ENCODE measurements at places on chromosomes 3 and 15. TPM values are rescaled to one million over a fixed set of nuclear protein-coding genes. Genes with fewer than 3 reads are reported as not detected.
A peak's percentile ranks its signal among the peaks of the same experiment; 100 is the strongest.

GRCh38 chr3:45884368-45885201, 1.8 kb upstream of the CCR9 start:
- DNase-seq: peak; percentile 58

Gene HAPLN3
- 44.7 TPM for total RNA-seq

DNA sequence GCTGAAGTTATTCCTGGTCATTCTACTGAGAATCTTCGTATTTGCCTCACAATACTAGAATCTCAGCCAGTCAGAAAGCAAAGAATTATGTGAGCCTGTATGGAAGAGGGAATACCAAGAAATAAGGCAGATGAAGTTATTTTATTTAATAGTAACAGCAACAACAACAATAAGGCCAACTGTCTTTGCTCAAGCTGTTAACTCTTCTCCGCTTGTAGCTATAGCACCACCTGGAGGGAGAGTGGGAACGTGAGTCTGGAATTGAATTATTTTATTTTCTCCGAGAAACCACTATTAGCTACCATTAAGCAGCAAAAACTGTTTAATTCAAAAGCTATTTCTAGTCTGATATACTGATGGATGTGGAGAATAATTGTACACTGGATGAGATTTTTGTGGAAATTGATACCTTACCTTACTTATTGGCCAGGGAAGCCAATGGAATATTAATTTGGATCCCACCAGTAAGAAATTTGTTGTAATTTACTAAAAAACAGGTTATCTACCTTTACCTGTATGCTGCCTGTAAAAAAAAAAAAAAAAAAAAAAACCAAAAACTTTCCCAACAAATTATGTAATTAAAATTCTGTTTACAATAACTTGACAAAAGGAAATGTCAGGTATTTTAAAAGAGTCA, 50.1 kb downstream of the CALML4 start:
- no peak for DNase-seq

DNA sequence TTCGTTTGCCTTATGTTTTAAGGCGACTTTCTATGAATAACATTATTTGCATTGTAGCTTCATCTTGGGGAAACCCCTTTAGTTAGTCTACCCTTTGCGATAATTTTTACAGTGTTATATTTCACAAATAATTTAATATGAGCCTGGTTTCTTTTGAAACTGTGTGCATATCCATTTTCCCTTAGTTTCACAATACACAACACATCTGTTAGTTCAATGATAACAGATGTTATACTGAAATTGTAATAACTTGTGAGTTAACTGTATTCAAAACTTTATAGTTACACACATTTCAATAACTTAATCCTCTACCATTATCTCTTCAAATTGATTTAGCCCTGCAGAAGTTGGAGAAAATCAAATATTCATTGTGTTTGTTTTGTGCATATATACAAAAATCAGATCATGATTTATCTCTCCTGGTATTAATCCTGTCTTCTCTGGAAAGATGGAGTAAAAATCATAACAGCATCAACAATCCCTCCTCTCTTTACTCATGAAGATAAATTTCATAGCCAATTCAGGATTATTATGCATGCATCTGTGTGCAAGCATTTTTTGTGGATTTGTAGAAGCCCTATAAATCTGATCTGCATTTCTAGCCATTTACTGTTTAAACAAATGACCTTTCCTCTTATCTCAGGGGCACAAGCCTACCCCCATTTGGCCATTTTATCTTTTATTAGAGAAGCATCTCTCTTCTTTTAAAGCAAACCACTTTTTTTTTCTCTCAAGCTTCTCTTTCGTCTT, 304.0 kb downstream of the VPS13C start:
- DNase-seq: no peak

Gene CPNE9
- total RNA-seq: not detected

GRCh38 chr15:42077689-42078088, 16.7 kb downstream of the PLA2G4D start:
- no peak for DNase-seq

Gene GRK7
- total RNA-seq: not detected

DNA sequence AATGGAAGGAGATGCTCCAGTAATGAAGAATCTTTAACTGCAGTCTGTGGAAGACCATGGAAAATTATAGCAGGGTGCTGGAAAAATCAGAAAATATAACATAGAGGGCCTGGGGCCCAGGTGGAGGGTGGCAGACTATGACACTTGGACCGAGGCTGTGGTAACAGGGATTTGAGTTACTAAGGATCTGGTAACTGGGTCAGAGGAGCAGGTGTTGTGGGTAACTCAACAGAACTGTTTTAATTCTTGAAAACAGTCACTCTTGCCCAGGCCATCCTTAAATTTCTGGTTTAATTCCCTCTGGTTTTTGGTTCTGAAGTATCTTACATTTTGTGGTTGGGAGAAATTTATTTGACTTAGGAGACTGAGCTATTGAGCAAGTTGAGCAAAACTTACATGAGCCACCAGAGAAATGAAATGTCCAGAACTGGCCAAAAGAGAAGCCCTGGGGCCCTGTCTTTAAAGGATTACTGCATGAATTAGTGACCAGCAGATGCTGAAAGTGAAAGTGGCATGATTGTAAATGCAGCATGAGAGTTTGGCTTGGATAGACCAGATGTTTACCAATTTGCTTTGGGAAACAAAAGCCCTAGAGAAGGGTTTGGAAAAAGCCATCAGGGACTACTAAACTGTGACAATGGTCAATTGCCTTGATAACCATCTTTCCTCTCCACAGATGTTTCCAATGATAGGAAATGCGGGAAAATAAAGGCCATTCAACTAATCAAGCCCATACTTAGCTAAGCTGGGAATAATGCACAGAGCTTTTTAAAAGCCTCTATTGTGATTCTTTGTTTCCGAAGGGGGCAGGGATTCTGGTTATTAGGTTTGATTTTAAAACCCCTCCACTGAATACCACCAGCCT, 374.9 kb upstream of the TGFBR2 start:
- no peak for DNase-seq

- no peak for DNase-seq
Observed at GRCh38 chr3:12522721-12523120, 22.6 kb downstream of the MKRN2OS start.

DNA sequence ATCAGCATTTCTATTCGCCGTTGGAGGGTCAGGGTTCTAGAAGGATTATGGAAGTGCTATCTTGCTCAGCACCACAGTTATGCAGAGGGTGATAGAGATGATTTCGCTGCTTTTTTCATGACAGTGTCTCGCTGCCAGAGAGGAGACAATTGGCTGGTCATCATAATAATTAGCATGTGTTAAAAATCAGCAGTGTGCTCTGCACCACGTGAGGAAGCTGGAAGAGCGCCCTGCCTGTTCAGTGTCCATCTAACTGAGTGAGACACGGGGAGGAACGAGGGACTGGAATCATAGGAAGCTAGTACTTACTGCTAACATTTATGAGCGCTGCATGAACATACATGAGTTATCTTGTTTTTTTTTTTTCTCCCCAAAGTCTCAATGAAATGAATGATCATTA, 116.2 kb upstream of the PLAAT1 start:
- DNase-seq: no peak

- no peak for DNase-seq
Observed at GRCh38 chr3:43054754-43055153, 51.1 kb downstream of the POMGNT2 start.

Gene CCDC14
- 32.4 TPM for total RNA-seq

- DNase-seq: peak; percentile 86
Observed at GRCh38 chr3:39267631-39268548, 11.9 kb downstream of the CX3CR1 start.

Gene EPHA3
- total RNA-seq: not detected

GRCh38 chr3:142088522-142088921, 60.8 kb downstream of the TFDP2 start:
- no peak for DNase-seq

- DNase-seq: no peak
Observed at GRCh38 chr3:133828576-133829309, 23.1 kb downstream of the SRPRB start.

GRCh38 chr15:28098766-28099554, at the start of gene OCA2:
TSS of gene OCA2 (minus strand) at chr15:28099315. CDS start at chr15:28081874, 17,441 bp downstream.
- peak; percentile 58 for DNase-seq

DNA sequence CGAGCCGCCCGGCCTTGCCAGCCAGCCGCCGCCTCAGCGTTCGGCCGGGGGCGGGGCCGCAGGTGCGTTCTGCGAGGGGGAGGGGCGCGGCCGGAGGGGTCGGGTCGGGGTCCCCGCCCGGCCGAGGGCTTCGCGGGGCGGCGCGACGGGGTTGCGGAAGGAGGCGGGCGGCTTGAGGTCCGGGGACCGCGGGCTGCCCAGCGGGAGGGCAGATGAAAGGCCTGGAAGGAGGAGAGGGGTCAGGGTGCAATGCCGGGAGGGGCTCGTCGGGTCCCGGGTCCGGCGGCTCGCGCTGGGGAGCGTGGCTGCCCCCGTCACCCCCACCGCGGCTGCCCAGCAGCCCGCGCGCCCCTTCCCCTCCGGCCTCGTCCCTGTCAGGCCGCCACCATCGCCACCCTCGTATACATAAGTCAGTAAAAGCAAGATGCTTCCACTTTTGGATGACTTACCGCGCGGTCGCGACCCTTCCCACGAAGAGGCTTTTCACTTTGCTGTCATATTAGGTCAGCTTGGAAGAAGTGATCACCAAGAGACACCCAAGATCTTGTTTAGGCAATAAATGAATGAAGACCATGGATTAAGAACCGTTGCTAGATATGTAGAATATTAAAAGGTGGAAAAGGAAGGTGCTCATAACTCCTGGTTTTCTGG, 620 bp upstream of the ANP32A start:
- DNase-seq: peak; percentile 35

DNA sequence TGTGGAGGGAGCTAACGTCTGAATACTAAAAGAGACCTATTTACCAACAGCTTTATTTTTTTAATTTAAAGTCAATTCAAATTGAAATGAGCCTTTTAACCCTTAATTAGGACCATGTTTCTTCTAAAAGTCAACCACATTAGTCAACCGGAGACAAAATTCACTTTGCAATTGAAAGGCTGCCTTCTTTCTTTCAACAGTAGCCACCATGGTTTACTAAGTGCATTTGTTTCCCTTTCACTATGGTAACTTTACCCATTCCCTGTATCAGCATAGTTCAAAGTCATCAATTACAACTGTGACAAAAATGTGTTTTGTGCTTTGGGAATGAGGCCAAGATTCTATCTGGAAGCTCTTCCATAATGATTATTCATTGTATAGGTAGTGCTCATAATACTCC, 225.4 kb downstream of the EPHA3 start:
- no peak for DNase-seq

DNA sequence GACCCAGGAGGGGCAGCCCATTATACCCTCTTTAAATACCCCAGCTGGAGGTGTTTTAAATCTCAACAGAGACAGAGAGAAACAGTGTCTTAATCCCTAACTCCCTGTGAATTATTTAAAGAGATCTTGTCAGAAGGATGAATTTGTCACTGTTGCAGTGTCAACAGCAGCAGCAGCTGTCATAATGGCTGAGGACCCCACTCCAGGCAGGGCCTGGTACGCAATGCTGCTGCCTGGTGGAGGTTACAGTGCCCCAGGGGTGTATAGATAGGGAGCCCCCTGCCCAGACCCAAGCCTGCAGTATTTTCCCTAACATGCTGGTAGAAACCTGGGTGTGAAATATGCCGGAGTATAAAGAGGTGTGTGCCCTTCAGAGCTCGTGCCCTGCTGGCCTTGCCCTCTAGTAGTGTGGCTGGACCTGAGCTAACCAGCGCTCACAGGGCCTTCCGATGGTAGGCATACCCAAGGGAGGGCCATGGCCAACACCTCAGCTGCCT, 143.0 kb downstream of the EPHB1 start:
- DNase-seq: no peak

Gene PCSK6
- total RNA-seq: 0.58 TPM

Gene GOLGA6A
- not detected for total RNA-seq

- DNase-seq: no peak
Observed at GRCh38 chr3:8745619-8746370, 12.2 kb downstream of the CAV3 start.

Gene NAALADL2
- not detected for total RNA-seq

Gene AGBL1
- 0.10 TPM for total RNA-seq

Gene KCNAB1
- total RNA-seq: not detected

DNA sequence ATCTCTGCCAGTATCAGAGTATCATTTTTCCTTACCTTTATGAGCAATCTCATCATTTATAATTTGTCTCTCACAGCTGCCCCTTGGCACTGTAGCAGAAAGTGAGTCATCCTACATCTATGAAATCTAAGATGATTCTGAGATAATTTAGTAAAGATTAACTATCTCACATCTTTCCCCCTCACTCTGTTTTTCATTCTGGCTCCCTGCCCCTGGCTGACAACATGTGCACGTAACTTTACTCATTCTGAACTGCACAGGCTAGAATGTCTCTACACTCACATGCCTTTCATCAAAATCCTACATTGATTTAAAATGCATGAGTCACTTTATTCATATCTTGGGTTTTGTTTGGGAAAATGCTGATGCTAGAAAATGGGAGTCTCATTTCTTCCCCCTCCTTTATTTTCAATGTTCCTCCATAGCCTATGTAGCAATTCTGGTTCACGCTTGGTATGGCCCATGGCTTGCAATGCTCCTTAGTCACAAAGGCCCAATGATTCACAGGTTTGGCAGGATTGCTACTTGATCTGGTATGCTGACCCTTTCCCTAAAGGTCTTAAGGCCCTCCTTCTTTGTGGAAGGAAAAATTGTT, 838.5 kb downstream of the TUSC7 start:
- DNase-seq: no peak

Gene TMIE
- total RNA-seq: 0.93 TPM

Gene UQCC5
- total RNA-seq: 13.3 TPM

DNA sequence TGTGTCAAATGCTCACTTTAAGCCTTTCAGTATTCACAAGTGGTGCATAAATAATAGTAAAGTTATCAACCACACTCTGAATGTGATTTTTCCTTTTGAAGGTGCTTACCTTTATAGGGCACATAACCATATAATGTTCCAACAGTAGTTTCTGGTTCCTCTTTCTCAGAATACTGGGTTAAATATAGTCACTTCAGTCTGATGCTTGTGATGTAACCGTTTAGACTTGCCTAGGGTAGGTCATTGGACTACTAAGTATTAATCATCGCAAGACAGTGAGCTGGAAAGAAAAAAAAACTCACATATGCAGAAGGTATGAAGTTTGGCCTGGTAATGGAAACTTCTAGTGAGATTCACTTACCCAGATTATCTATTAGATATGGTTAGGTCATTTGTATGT, 1.9 kb downstream of the KBTBD8 start:
- DNase-seq: no peak

GRCh38 chr15:76512971-76513370, 176.4 kb downstream of the ISL2 start:
- DNase-seq: no peak

Gene TEX264
- 44.9 TPM for total RNA-seq

DNA sequence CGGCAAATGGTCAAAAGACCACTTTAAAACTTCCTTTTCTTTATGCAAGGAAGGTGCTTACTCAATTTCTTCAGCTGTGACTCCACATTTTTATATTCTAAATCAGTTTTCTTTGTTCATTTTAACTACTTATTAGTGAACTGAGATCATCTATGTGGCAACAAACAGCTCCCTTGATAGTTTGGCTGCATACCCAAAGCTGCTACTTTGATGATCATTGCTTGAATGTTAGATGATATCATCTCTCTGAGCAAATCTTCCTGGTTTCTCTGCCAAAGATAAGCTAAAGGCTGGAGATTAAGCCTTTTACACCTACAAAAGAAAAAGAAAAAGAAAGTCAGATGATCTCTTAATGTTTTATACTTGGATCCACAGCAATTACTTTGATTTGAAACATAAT, 95.5 kb downstream of the DPH6 start:
- DNase-seq: no peak
